MG63 (cell line): ENCODE measurements at places on chromosomes 11 and 22.

GRCh38 chr22:49023161-49023878, 804.4 kb downstream of the BRD1 start:
- DNase-seq: no peak

GRCh38 chr11:133993921-133994320, 37.2 kb upstream of the IGSF9B start:
- no peak for DNase-seq

DNA sequence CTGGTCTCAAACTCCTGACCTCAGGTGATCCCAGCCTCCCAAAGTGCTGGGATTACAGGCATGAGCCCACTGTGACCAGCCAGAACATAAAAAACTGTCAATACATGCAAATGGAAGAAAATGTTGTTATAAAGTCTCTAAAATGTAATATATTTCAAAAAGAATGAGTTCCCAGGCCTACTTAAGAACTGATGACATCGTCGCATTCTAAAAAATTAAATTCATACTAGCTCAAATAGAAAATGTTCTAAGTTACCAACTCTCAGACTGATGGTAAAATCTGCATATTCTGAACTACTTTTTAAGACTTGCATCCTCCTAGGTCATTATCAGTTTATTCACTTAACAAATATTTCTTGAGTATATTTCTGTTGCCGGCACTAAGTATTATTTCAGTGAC, 163.3 kb downstream of the CADM1 start:
- no peak for DNase-seq

DNA sequence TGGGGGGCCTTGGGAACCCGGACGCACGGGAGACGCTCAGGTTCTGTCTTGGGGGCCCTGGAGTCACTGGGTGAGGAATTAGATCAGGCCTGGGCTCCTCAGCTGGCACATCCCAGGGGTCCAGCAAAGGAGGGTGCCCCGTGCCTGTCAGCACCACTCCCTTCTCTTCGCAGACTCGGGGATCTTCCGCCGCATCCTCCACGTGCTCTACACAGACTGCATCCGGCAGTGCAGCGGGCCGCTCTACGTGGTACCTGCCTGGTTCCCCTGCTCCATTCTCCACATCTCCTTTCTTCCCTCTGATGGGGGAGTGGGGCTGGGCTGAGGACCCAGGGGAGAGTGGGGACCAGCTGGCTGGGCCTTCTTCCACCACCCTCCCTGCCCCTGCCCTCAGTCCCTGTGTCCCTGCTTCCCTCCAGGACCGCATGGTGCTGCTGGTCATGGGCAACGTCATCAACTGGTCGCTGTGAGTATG, 6.7 kb upstream of the TAGLN start:
- no peak for DNase-seq

- DNase-seq: peak; percentile 53
These were observed 122.7 kb downstream of the GRIA4 start for GRCh38 chr11:105732611-105733010.
